ENCODE measurements at places on chromosomes 2 and 18.

DNA sequence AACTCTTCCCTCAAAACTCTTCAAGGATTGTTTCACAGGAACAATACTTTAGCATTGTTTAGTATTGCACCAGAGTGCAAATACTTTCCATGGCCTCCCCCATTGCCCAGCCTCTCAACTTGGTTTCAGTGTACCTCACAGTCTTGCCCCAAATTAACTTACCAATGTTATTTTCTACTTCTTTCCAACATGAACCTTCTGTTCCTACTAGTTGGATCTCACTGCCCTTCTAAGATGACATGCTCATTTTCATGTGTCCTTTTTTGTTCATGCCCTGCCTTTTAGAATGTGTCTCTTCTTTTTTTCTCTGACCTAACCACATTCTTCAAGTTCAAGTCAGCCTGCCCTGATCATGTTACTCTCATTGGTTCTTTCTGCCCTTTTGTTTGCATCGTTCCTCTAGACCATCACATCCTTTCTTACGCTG, 4.1 kb downstream of the SPATS2L start:
- no peak for DNase-seq

GRCh38 chr2:151043484-151043883, 218.2 kb downstream of the RBM43 start:
- no peak for DNase-seq

DNA sequence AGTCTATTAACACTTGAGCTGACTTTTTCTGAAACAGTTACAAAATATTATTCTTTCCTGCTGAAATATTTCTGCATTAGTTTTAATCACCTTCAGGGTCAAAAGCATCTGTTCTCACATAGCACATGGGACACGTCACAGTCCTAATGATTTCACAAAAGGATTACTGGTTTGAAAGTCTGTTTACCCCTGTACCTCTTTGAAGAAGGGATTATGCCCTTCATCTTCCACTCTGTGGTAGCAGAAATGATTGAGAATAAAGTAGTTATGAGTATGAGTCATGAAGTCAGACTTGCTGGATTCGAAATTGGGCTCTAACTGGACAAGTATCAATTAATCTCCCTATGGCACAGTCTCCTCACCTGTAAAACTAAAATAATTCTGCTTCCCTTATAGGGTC, 121.2 kb downstream of the SATB2 start:
- DNase-seq: no peak

GRCh38 chr2:164523726-164524125, 97.6 kb downstream of the GRB14 start:
- no peak for DNase-seq

DNA sequence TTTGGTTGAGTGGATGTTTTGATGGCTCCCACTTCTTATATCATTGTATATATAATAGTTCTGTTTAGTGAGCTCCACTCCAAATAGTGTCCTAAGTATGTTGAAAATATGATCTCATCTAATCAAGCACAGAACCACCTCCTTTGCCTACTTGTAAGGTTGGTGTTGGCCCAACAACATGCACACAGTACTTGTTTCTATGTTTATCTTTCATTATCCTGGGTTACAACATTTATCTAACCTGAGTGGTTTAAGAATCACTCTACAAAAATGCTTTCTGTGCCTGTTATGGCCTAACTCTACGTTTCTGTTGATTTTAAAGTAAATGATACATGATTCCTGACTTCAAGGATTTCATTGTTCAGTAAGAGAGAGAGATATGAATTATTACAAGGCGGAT, 281.9 kb downstream of the FIGN start:
- no peak for DNase-seq

- DNase-seq: no peak
Measured at GRCh38 chr2:102773149-102773705, 11.4 kb downstream of the TMEM182 start.

- no peak for DNase-seq
Measured at GRCh38 chr2:215826838-215827441, 186.4 kb downstream of the MREG start.

DNA sequence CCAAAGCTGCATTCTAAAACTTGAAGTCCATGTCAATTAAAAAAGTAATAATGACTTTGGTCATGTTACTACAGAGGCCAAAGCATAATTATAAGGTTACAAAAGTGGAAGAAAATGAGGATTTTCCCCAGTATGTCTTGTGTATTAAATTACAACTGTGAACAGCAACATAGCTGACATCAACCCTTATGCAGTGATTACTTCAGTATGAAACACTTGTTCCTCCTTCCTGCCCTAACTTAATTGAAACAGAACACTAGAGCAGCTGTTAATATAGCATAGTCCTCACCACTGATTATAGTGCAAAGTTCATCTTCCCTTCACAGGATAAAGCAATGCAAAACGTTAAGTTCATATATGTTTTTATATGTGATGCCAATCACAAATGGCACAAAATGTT, 29.9 kb downstream of the EPB41L3 start:
- no peak for DNase-seq

DNA sequence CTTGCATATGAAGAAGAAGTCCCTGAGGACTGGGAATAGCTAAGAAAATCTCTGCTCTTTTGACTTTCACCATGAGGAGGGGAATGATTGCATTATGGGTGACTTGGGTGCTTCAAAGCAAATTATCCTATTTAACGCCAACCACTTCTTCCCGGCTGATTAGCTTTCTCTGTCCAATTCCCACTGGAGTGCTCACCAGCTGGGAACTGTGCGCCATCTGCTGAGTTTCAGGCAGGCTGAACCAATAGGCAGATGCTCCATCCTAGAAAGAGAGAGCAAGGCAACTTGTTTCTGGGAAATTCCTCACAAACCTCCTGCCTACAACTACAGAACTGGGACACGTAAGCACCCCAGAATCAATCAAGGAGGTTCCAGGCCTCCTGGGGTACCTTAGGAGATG, 49.4 kb downstream of the POLE4 start:
- no peak for DNase-seq

GRCh38 chr2:24026233-24026632, 16.3 kb downstream of the MFSD2B start:
- DNase-seq: no peak

- DNase-seq: no peak
Measured at GRCh38 chr2:227248876-227249275, 76.2 kb upstream of the MFF start.

GRCh38 chr2:66048667-66049066, 386.3 kb upstream of the MEIS1 start:
- no peak for DNase-seq

- DNase-seq: no peak
Measured at GRCh38 chr2:25756536-25756935, 83.2 kb upstream of the DTNB start.

DNA sequence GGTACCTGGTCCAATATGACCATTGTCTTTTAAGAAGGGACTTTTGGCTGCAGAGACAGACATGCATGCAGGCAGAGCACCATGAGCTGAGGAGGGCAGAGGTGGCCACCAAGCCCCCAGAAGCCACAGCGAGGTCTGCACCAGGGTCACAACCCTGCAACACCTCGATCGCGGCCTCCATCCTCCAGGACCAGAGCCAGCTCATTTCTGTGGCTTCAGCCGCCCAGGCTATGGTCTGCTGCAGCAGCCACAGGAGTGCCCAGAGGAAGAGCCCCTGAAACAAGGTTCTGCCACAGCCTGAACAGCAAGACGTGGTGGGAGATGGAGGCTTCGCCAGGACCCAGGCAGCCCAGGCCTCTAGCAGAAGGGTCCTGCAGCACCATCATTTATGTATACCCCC, 53.9 kb downstream of the ANKMY1 start:
- DNase-seq: no peak

GRCh38 chr2:54073796-54074195, 41.6 kb upstream of the ACYP2 start:
- DNase-seq: no peak

GRCh38 chr2:37912616-37913015, 12.5 kb upstream of the RMDN2 start:
- no peak for DNase-seq

- DNase-seq: no peak
Measured at GRCh38 chr2:84717302-84717701, 163.6 kb downstream of the TRABD2A start.

DNA sequence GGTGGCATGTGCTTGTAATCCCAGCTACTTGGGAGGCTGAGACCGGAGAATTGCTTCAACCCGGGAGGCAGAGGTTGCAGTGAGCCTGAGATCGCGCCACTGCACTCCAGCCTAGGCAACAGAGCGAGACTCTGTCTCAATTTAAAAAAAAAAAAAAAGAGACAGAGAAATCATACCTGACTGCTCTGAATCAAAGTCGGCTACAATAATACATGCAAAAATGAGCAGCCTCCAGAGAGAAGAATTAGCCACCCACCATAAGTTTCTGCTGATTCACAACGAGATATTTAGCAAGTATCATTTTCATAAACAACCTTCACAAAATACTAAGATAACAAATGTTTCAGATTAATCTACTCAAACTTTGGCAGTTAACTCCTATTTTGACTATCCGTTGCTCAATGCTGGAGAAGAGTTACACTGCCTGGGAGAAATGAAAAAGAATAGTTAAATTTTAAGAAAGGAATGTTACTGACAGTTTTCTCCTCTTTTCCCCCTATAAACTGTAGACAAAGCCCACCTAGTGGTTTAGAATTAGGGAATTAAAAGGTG, 1.5 kb downstream of the OSBPL1A start:
- no peak for DNase-seq

DNA sequence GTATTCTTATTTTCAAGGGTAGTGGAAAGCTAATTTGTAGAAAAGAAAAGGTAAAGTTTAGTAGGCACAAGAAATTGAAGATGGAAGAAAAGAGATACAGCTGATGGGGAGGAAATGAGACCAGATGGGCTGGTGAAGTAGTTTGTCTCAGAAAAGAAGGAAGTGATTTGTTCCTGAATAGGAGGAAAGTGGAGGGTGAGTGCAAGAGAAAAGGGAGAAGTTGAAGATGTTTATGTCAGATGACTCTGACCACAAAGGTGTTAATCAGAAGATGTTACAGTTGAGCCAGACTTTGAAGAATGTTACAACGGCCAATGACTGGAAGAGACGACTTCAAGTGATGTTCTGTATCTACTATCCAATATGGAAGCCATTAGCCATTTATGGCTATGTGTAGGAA, 21.2 kb downstream of the ZSCAN30 start:
- DNase-seq: no peak

DNA sequence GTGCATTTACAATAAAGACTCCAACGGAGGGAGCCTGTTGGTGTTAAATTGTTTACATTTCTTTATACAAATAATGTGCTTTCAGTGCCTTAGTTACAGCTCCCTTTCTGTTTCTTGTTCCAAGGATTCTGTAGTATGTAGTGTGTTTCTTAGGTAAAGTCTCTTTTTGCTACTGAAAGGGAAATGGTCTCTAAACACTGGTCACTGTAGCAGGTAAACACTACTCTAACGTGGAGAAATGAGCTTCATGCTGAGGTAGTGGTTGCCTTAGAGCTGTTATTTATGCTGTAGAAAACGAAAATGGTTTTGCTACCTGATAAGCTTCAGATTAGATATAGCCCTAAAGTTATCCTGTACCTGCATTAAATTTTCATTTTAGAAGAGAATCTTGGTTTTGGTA, 163.6 kb downstream of the CAPN13 start:
- DNase-seq: no peak

- DNase-seq: no peak
Measured at GRCh38 chr2:62472312-62472711, 33.7 kb downstream of the TMEM17 start.

DNA sequence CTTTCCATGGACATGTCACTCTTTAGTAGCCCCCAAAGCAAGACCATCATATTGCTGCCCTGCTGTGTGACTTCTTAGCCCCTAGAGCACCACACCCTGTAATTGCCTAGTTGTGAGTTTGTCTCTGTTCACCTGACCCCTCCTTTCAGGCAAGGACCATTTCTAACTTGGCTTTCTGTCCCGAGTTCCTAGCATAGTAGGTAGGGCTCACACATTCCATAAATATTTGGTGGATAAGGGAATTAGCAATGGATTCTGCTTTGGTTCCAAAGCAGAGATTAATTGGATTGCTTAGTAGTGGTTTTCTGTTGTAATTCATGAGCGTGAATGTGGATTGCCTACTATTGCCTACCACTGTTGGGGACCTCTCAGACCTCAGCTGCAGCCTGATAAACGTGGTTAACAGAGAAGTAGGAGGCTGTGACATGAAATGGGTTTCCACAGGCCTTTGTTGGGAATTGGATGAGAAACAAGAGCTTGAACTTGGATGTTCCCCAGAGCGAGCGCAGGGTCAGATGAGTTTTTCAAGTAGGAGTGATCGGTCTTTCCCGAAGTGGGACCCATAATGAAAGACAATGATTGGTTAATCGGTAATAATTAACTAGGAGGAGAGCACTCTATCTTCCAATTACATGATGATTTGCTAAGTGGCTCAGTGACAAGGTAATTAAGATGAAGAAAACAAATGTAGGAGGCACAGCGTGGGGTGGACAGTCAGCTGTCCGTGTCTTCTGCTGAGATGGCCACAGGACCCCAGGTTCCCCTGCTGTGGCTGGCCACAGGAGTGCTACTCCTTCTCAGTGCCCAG, 13.4 kb upstream of the UGT1A1 start:
- no peak for DNase-seq
